ENCODE measurements at places on chromosomes 2 and 18.
A peak's percentile ranks its signal among the peaks of the same experiment; 100 is the strongest.

GRCh38 chr2:190930411-190930810, 49.8 kb downstream of the GLS start:
- DNase-seq = no peak

DNA sequence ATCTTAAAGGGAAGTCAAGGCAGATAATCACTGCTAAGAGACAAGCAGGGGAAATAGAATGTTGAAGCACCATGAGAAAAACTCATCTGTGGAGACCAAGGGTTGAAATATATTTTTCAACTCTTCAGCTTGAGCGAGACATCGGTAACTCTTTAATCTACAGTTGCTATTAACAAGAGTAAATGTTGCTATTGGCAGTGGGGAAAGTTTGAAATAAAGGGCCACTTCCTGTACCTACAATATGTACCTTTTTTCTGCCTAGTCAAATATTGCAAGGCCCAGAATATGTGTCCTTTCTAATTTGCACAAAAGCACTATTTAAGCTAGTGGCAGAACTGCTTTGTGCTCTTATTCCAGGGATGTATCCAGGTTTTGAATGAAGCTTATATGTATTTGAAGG, 65.8 kb downstream of the EFEMP1 start:
- no peak for DNase-seq

DNA sequence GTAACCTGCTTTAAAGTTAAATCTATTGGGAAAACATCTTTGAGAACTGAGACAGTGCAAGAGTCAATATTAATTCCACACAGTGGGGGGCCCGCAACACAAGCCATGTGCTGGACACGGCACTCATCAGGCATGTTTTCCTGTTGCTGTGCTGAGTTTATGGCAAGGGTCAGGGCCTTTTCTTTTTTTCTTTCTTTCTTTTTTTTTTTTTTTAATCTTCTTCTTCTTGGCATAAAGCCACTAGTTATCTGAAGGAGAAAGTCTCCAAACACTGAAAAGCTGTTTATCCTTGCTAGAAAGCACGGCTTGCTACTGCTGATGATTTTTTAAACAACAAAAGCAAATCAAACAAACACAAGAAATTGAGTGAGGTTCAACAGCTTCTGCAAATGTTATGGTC, 252.1 kb downstream of the ZNF521 start:
- DNase-seq = no peak

DNA sequence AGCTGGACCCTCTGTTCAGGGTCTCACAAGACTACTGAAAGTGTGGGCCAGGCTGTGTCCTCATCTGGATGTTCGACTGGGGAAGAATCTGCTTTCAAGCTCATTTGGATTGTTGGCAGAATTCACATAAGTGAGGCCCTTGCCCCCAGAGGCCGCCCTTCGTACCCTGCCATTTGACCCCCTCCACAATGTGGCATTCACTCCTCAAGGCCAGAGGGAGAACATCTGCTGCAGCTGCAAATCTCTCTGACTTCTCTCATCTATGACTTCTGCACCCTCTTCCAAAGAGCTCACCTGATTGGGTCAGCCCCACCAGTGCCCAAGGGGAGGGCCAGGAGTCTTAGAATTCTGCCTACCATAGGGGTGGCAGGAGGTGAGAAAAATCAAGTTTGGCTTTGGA, 3.9 kb upstream of the CNDP2 start:
- no peak for DNase-seq

GRCh38 chr18:74896390-74896991, 298.8 kb downstream of the ZNF407 start:
- DNase-seq = no peak

- DNase-seq = no peak
Measured at GRCh38 chr18:4060427-4061281, 394.5 kb downstream of the DLGAP1 start.

DNA sequence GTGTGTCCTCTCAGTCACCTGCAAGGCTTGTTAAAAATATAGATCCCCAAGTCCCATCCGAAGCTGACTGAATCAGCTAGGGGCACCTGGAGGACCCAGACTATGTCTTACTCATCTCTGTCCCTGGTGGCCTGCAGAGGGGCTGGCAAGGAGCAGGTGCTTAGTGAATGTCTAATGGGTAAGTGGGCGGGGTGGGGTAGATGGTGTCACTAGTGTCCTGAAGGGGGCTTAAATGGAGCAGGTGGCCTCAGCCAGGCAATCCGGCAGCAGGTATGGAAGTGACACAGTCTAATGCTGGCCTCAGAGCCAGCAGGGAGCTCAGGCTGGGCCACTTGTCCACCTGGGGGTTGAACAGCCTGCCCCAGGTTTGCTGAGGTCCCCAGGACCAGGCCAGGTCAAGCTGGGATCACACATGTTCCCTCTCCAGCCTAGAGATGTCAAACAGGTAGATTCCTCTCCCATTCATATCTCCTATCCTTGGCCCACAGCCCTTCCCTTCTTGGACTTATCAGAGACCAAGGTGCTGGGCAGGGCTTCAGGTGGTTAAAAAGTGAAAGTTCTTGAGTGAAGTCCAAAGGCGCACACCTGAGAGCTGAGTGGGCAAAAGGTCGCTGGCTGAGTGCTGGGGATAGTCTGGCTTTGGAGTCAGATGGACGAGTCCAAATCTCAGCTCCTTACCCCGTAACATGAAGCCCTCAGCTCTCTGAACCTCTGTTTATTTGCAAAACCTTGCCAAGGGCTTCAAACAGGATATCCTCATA, 1.7 kb downstream of the STEAP3 start:
- DNase-seq = no peak

- DNase-seq = no peak
Measured at GRCh38 chr18:73621091-73621490, 526.5 kb downstream of the FBXO15 start.

GRCh38 chr18:74489676-74490075, 6.5 kb upstream of the CNDP2 start:
- DNase-seq = no peak

- DNase-seq = no peak
Measured at GRCh38 chr18:11305507-11305906, 156.1 kb upstream of the PIEZO2 start.

- DNase-seq = no peak
Measured at GRCh38 chr2:186516396-186516795, 30.3 kb downstream of the ZC3H15 start.

GRCh38 chr2:9206991-9207640, 504 bp downstream of the ASAP2 start:
- DNase-seq = no peak

DNA sequence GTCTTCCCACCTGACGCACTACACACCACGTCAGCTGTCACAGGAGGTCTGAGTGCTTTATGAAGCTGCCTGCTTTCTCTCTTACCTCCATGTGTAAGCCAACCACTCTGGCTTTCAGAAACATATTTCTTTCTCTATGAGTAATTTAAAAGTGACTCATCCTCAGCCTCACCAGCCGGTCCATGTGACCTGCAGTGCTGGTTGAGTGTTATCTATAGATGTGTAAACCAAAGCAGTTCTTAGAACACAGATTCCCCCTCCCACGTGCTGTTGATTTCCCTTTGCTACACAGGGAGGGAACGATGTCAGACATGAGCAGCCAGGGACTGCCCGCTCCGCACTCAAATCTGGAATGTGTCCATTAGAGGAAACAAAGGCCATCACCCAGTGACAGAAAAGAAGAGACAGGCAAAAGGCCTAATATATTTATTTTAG, 157.8 kb downstream of the BCL2 start:
- peak; percentile 73 for DNase-seq

- DNase-seq = no peak
Measured at GRCh38 chr18:2547477-2548087, 23.7 kb downstream of the METTL4 start.

GRCh38 chr2:221476195-221476594, 95.9 kb downstream of the EPHA4 start:
- no peak for DNase-seq

DNA sequence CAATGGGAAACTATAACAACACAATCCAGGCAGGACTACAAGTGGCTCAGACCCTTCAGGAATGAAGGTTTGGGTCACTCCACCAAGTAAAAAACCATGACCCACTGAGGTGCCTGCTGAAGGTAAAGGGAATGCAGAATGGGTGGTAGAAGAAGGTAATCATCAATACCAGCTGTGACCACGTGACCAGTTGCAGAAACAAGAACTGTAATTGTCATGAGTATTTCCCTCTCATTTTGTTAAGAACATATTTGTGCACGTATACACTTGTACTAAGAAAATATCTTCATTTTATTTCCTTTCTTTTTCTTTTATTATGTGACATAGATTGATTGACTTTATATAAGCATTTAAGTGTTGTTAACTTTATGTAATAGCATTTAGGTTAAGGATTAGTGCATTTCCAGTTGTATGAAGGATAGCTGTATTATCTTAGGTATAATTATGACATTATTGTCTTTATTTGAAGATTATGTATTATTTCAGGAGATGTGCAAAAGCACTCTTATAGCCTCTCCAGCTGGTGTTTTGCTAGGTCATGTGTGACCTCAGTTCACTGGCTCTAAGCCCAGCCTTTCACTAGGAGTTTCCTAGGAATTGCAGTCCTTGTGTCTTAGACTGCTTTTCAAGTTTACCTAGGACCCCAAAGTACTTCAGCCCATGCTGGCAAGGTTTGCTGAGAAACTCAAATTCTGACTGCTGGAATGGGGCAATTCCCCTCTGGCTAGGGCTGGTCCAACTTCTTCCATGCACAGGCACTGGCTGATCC, 125.7 kb upstream of the DPP10 start:
- DNase-seq = no peak

DNA sequence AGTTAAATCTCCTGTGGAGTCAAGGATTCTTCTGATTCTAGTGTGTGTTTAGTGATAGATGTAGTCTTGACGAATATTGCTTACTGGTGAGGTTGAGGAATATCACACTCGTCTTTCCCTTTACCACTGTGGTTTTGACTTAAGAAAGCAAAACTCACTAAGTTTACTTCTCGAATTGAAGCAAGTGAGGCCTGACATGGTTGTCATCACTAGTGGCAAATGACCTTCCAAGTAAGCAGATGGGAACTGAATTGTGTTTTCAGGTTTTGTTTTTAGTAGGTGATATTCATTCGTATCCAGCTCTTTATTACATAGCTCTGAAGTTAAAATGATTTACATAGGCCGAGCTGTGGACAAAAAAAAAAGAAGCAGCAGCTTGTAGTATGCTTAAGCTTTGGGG, 20.6 kb upstream of the DSG4 start:
- no peak for DNase-seq

DNA sequence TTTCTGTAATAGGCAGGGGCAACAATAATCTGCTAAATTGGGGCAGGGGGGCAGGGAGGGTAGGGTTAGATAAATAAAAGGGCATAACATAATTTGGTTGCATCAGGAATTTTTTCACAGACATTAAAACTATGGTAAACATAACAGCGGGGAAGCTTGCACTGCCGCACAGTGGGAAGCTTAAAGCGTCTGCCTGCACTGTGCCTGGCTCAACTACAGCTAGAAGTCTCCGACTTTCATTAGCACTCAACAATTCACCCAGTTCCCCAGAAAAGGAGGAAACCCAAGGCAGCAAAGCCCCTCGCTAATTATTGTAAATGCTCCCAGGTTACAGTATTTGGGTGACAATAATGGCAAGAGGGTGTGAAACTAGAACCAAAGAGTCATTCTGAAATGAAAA, 562.9 kb downstream of the ARHGAP15 start:
- no peak for DNase-seq

DNA sequence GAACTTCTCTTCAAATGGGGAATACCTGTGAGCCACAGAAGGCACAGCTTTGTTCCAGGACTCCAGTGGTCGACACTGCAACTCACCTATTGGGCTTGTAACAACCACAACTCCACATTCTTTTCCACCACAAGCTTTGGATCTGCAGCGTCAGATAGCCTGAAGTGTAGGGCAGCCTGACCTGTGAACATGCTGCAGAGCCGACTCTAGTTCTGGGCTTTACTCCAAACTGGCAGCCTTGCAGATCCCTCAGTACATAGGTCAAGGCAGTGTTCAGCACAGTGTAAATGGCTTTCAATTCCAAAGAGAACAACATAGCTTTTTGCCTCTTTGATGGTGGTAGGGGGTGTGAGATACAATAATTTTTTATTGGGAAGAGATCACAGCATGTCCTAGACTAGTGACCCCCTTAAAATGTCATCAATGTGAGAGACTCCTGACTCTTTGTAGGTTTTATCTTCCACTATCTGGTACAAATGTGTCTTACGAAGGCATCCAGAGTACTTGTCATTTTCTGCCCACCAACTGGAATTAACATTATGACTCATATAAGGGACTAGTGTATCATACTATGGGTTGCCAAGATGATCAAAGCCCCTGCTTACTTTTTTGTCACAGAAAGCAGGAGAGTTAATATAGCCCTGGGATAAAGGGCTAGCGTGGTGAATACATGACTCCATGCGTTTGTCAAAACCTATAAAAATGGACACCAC, 149.8 kb downstream of the COPS8 start:
- peak; percentile 54 for DNase-seq

DNA sequence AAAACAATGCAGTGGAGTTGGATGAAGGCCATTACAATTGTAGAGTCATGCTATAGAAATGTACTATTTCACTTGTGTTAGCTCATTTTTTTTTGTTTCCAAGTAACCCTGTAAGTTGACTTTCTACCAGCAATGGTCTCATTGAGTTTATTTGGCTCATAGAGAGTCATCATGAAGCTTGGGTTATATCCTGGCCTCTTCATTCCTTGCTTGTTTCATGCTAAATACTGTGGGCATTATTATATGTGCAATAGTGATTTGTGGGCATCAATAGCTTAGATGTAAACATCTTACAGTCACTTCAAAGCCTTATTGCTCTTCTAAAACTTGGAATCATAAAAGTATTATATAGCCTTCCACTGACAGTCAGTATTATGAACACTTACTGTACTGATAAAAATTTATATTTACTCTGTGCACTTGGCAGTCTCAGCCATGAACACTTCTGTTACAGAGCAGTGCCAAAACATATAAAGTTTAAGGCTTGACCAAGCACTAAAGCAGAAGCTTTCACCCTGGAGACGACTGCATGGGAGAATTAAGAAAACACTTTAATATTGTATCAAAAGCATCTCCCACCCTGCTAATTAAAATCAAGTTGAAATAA, 751.2 kb downstream of the SATB2 start:
- no peak for DNase-seq

GRCh38 chr2:39620067-39620466, 45.6 kb upstream of the TMEM178A start:
- no peak for DNase-seq

DNA sequence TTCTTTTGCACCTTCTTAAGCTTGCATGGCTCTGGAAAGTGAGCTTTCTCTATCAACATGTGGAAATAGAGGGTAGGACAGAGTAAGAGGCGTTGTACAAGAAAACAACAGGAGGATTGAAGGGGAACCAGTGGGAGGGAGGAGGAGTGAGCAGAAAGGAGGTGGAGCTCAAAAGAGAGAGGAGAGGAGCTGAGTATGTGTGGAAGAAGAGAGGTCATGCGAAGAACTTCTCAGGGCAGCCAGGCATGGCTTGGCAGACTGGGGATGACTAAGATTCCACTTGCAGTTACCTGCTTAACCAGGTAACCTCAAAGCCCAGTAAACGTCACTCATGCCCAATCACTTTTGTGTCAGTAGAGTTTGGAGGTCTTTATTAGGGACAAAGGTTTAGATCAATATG, 105.1 kb downstream of the BCL2L11 start:
- DNase-seq = no peak

DNA sequence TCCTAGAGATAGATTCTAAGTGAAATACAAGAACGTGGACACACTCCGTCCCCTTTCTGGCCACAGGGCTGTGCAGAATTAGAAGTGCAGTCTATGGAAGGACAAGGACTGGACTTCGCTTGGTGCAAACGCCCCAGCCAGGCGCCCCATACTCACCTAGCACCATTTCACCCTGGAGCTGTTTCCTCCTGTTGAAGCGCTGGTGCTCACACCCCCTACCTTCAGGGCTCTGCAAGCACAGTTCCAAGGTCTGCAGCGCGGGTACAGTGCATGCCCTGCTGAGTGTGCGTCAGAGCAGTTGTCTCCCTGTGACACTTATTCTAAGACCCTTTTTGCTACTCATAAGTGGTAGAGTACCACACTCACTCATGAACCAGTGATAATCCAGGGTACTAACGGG, 3.0 kb downstream of the HPCAL1 start:
- DNase-seq = no peak

Measured in breast epithelium (tissue), 4 donors.